ENCODE measurements at places on chromosomes 4 and X.
A peak's percentile ranks its signal among the peaks of the same experiment; 100 is the strongest.

- peak; percentile 74 for DNase-seq
Observed at GRCh38 chr4:87067124-87067885, 132.5 kb downstream of the AFF1 start.

GRCh38 chrX:39772057-39772832 is 325.5 kb downstream of the BCOR start:
- DNase-seq, result peak; percentile 45

GRCh38 chrX:125236955-125237354 is 82.7 kb upstream of the TEX13C start:
- no peak for DNase-seq

- no peak for DNase-seq
Observed at GRCh38 chr4:763922-764321, 58.3 kb downstream of the PCGF3 start.

- DNase-seq, result no peak
Observed at GRCh38 chr4:48409203-48409602, 67.9 kb downstream of the SLAIN2 start.

DNA sequence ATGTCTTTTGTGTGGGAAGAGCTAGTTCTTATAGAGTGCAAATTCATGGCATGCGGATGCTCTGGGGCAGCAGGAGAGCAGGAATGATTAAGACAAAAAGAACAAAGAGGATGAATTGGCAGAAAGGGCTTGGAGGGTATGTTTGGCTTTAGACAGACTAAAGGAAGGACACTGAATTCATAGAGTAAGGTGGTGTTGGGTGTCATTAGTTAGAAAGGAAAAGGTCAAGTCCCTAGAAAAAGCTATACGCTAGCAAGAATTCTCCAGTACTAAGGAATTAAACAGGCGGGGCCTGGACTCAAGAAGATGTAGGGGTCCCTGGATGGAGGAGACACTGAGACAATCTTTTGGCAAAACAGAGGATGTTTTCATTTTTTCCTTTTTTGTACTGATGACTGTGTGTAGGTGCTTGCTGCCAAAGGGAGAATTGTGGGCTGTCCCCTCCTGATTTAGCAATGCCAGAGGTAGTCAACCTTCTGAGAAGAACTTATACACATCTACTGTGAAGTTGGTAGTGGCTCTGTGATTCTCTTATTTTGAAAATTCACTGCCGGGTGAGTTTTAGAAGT is 391.0 kb downstream of the SPRY1 start:
- DNase-seq, result no peak

GRCh38 chr4:152068866-152069265 is 308.1 kb upstream of the GATB start:
- no peak for DNase-seq

GRCh38 chrX:36401774-36402173 is 482.2 kb downstream of the CFAP47 start:
- no peak for DNase-seq

- DNase-seq, result no peak
Observed at GRCh38 chrX:29788991-29789699, 426.2 kb upstream of the MAGEB2 start.

- no peak for DNase-seq
Observed at GRCh38 chrX:131789664-131790063, 233.4 kb upstream of the STK26 start.

DNA sequence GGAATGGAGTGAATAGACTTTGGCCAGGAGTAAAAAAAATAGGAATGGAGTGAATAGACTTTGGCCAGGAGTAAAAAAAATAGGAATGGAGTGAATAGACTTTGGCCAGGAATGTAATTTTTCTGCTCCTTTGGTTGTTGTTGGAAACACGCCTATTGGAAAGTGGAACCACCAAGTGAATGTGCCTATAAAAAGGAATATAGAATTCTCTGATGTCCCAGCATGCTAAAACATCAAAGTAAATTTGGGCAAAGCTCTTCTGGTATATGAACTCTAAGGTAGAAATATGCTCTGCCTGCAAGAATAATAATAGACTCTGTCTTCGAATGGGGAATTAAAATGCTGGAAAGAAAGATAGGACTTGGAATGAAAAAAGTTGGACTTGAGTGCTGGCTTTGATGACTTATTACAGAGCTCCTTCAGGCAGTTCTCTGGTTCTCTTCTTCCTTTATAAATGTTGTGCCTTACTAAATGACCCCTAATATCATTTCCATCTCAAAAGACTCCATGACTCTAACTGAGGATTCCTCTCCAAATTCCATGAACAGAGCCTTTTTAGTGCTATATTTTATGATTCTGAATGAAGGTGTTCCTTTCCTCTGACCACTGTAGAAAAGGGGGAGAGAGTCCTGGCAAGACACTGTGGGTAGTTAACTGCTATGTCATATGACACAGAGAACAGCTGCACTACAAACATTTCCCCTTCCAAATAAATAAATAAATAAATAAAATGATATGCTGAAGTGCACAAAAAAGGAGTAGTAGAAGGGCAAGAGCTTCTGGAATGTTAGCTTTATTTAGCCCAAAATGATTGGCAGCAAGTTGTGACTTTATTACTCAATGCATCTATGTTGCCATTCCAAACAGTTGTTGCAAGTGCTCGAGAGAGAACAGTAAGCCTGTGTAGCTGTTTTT is 13.5 kb upstream of the GBA3 start:
- no peak for DNase-seq

DNA sequence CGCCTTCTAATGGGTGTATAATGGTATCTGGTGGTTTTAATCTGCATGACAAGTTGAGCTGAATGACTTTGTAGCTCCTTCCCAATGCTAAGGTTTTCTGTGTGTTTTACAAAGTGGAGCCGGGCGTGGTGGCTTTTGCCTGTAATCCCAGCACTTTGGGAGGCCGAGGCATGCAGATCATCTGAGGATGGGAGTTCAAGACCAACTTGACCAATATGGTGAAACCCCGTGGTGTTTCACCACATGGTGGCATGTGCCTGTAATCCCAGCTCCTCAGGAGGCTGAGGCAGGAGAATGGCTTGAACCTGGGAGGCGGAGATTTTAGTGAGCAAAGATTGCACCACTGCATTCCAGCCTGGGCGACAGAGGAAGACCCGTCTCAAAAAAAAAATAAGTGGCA is 28.9 kb downstream of the ARFIP1 start:
- DNase-seq, result no peak

- no peak for DNase-seq
Observed at GRCh38 chr4:154720123-154720522, 23.7 kb upstream of the LRAT start.

GRCh38 chrX:148541584-148541940 is 41.1 kb downstream of the AFF2 start:
- DNase-seq, result no peak

GRCh38 chr4:182085051-182085480 is 158.1 kb upstream of the TENM3 start:
- peak; percentile 94 for DNase-seq

- DNase-seq, result peak; percentile 80
Observed at GRCh38 chr4:133802359-133803140, 399.0 kb downstream of the PABPC4L start.

GRCh38 chr4:84952004-84952403 is 14.5 kb downstream of the WDFY3 start:
- DNase-seq, result peak; percentile 68

- DNase-seq, result no peak
Observed at GRCh38 chrX:39030636-39031035, 229.4 kb downstream of the MID1IP1 start.

GRCh38 chr4:67909905-67910584 is 26.2 kb upstream of the TMPRSS11D start:
- peak; percentile 29 for DNase-seq

DNA sequence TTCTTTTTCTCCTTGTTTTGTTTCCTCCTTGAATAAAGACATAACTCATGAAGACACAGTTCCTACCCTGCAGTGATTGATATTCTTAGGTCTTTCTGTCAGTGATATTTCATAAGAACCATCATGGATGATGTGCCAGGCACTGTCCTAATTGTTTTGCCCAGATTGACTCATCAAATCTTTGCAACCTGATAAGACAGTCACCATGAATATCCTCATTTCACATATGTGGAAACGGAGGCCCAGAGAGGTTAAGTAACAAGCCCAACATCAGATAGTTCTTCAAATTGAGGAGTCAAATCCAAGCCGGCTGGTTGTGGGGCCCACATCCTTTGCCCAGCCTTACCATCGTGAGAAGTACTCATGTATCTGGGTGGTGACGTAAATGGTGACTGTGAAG is 69.9 kb downstream of the SEL1L3 start:
- no peak for DNase-seq

DNA sequence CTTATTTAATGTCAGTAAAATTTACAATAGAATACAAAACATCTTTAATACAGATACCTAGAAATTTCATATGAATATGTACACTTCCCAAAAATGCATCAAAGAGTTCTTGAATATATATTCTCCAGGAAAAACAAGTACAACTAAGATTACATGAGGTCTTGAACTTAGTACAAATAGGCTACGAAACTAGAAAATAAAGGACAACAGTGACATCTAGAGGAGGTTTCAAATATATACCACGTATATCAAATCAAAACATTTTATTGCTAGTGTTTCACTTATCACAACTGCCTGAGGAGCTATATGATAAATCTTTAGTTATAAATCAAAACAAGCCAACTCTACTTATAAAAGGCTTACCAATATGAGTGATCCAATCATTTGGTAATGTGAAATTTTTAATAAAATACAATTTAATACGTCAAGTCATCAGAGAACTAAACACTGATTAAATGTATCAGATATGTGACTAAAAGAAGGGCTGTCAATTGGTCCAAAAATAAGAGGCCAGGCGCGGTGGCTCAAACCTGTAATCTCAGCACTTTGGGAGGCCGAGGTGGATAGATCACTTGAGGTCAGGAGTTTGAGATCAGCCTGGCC is 36.6 kb downstream of the ANAPC10 start:
- DNase-seq, result peak; percentile 65

- peak; percentile 65 for DNase-seq
Observed at GRCh38 chr4:77931452-77932135, 69.0 kb downstream of the MRPL1 start.

DNA sequence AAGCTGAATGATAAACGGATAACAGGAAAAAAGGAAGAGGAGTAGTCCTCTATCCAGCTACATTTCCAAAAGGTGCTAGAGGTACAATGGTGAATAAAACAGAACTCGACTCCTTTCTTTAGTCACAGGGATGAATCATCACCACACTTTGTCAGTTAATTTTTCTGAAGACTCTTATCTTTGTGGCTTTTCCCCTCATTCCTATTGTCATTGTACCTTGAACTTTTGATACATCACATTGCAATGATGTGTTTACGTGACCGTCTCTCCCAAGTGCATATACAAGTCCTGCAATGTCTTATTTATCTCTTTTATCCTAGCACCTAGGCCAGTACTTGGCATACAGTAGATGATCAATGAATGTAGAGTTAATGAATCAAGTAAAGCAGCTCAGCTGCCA is 134.7 kb downstream of the LHFPL1 start:
- no peak for DNase-seq

DNA sequence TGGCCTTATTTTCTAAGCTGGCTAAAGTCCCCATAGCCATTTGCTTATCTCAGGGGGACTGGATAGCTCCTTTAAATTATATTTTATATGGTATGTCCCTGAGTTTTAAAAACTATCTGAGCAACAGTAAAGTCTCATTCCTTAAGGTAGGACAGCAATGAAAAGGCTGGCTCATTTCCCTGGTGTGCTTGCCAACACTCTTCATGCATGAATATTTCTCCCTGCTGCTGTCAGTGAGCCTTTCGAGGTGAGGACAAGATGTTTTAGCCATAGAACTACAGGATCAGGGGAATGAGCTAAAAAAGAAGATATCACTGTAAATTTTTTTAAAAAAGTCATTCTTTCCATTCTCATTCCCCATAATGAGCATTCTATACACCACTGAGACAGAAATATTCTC is 427.3 kb upstream of the FAM241A start:
- DNase-seq, result peak; percentile 18

DNA sequence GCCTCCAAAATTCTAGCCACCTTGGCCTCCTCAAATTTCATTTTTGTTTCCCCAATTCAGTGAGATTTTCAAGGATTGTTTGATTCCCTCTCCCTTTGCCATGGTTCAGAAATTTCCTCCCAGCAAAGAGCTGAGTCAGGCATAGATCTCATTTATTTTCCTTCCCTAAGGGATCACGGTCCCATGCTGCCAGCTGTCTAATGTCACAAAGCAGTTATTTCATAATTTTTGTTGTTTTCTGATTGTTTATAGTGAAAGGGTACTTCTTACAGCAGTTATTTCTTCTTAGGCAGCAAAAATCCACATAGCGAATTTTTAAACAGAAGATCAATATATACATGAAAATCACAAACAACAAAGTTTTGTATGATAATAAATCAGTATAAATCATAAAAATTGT is 470.5 kb upstream of the MAGEB18 start:
- no peak for DNase-seq

DNA sequence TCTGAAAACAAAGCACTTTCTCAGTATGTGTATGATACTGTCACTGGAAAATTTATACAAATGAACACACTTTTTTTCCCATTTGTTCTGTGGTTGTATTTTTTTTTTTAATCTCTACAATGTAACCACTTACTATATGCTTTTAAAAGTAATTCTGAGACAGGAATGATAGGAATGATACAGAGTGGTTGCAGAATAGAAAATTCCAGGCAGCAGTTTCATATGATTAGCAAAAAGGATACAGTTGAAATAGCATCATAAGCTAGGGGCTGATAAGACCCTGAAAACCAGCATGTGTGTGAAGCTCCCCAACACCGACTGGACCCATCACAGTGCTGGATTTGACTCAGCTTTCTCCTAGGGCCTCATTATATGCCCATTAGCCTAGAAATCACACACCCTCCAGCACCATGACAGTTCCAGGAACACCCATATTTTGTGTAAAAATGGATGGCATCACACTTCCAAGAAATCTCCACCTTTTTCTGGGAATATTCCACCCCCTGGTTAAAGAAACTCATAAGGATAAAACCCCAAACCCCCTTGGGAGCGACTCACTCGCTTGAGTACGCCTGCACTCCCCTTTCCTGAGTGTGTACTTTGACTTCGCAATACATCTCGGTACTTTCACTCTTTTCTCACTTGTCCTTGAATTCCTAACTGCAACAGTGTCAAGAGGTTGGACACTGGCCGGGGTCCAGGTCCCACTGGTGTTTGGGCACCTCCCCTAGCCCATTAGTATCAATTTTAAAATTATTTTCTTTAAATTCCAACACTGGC is 77.4 kb upstream of the AGA start:
- DNase-seq, result peak; percentile 91

- DNase-seq, result peak; percentile 59
Observed at GRCh38 chr4:80454040-80454439, 118.5 kb downstream of the CFAP299 start.

DNA sequence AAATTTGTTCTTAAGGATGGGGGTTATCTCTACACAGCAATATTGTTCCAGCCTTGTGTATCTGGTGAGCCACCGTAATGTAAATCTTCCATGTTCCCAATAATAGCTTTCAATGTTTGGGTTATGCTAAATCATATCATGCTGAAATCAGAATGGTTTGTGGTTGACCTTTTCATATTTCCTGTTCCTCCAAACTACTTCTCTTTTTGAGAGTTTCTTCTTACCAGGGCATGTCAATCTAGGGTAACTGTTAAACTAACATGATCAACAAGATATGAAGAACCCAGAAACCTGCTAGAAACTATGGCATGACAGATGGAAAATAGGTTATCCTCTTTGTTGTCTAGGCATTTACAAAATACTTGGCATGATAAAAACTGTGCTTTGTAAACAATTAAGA is 22.0 kb downstream of the TNMD start:
- DNase-seq, result no peak
